DMS 273 treated with DMSO at 0.1 percent for 48 hours (cell line): ENCODE measurements at places on chromosomes 2 and 18.

GRCh38 chr2:98577313-98577712 lies 31.0 kb downstream of the COA5 start:
- DNase-seq = no peak

DNA sequence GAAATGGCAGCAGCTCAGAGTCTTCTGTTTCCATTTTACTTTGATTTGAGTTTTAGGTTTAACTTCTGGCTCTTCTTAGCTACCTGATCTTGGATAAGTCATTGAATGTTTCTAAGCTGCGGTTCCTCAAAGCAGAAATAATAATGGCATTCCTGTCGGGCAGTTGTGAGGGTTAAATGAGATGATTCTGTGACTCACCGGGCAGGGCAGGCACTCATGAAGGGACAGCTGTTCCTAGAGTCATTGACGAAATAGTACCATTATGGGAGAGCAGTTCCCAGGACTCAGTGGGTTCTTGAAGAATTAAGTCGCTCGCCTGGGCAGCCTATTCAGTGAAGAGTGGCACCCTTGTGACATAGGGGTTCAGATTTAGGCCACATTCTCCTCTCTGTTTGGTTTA lies 10.3 kb downstream of the TRIB2 start:
- DNase-seq = no peak

DNA sequence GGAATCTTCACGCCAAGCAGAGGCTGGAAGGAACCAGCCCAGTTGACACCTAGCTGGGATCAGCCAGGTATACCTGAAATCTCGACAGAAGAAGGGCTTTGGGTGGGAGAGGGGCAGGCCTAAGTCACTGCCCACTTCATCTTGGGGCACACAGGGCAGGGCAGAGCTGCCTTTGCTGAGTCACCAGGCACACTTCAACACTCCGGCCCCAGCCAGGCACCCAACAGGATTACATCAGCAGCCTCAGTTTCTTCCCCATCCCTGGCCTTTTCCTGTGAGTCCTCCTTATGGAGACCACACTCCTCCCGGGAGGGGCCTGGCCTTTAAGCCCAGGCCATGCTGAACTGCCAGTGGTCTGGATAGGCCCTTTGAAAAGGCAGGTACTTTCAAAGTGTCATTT lies 201.7 kb upstream of the HS6ST1 start:
- DNase-seq = no peak

DNA sequence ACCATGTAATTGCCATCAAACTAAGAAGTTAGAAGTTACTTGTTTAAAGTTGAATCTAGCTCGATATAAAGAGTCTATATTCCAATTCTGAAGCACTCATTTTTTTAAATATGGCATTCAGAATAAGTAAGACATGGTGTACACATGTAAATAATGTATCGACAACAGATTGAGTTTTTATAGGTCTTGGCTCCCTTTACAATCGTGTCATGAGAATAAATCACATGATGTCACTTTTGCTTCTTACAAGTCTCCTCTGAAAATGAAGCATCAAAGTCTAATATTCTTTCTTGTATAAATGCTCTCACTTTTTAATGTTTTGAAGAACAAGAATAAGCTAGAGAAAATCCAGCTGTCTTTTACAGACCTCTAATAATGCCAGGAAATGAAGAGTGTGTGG lies 33.1 kb downstream of the LRP1B start:
- no peak for DNase-seq

DNA sequence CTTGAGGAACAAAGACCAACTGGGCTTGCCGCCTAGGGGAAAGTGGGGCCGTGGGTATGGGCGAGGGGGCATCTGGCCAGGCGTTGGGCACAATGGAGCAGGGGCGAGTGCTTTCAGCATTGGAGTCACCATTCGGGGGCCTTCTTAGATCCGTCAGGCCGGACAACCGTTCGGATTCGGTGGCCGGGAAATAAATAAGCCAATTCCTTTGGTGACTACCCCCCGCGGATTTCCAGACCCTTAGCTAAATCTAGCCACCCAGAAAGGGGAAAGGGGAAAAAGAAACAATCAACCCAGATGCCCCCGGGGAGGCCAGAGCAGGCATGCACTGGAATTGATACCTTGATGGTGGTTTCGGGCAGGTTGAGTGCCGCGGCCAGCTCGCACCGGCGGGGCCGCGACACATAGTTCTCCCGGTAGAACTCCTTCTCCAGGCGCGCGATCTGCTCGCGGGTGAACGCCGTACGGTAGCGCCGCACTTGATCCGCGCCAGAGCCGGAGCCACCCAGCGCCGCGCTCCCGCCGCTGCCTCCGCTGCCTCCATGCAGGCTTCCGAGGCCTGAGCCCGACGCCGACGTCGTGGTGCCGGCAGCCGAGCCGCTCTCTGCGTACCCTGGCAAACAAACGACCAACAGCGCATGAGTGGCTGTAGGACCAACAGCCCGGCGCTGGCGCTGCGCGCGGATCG lies 1.8 kb downstream of the EVX2 start:
- no peak for DNase-seq

DNA sequence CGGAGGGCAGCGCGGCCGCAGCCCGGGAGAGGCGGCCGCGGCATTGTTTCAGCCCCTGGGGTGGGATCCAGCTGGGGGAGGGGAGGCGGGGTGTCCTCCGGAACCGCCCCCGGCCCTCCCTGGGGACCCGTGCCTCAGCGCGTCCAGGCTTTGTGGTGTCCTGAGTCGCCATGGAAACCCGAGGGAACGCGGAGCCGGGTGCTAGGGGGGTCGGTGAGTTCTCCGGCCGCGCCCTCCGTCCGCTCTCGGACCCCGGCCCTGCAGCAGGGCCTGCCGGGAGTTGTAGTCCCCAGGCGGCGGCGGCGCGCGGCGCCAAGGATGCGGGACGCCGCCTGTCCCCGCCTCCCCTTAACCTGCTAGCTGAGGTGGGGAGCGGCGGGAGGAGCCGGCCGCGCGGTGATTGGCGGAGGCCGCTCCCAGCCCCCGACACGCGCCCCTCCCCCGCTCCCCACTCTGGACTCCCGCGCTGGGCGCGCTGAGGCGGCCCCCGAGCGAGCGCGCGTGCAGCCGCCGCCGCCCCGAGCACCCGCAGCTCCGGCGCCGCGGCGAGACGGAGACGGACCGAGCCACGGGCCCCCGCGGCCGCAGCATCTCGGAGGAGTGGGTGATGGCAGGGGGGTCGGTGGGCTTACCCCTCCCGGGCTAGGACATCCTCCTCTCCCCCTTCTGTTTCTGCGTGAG lies at the start of gene DPYSL5:
TSS of gene DPYSL5 (plus strand) at position 478 of the 681 bp plus-strand sequence. CDS start 50,368 bp downstream, outside the sequence.
- peak; percentile 25 for DNase-seq

DNA sequence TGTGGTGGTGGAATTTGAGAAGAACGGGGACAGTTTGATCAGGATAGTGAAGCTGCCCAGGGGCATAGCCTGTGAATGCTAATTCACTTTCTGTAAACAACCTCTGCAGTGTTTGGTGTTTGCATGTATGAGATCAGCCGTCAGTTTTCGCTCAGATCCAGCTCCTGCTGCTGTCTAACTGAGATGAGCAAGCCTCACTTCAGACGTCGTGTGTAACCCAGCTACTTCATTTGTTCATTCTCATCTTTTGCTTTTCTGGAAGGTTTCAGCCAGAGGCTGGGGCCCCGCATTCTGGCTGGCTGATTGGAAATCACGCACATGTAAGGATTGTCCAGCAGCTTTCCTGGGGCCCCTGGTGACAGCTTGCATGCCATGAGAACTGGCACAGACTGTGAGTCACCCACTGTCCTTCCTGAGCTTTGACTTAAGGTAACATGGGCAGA lies 48.9 kb downstream of the LDLRAD4 start:
- no peak for DNase-seq

DNA sequence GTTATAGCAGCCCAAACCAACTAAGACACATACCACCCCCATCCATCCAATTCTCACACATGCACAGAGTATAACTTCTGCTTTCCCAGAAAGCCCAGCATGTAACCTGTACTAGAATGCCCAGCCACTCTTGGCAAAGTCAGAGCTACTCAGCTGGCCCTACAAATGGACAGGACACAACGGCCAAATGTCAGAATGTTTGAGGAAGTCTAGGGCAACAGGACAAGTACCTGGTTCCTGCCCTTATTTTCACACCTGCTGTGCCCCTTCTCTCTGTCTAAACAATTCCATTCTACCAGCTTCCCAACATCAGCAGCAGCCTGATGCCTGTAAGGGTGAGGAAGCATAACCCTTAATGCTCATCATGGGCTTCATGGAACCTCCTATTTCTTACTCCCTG lies 15.1 kb upstream of the BZW1 start:
- no peak for DNase-seq

GRCh38 chr2:68744366-68744912 lies 9.8 kb downstream of the ARHGAP25 start:
- no peak for DNase-seq
